ENCODE measurements at places on chromosomes 5 and 9.

GRCh38 chr9:74173284-74173683 lies 323.9 kb upstream of the RORB start:
- no peak for DNase-seq

GRCh38 chr5:107403228-107403953 lies 267.3 kb downstream of the EFNA5 start:
- DNase-seq, result no peak

- DNase-seq, result no peak
Observed at GRCh38 chr5:35741126-35741716, 115.5 kb upstream of the IL7R start.

DNA sequence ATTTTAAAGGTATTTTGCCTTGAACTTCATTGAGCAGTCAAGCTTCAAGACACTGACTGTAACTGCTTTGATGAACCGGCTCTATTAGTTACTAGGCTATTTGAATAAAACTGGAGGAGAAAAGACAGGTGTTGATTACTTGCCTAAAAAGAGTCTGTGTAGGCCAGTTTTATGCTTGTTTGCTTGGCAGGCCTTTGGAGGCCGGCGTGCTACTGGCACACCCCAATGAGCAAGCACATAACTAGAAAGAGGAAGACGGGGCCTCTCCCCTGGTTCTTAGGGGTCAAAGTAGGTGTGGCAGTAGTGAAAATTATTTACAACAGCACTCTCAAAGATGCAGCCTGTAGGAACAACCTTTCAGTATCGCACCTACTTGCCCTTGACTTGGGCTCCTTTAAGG lies 2.1 kb upstream of the ZFR start:
- no peak for DNase-seq

- no peak for DNase-seq
Observed at GRCh38 chr5:173035904-173036707, 20.0 kb upstream of the CREBRF start.

DNA sequence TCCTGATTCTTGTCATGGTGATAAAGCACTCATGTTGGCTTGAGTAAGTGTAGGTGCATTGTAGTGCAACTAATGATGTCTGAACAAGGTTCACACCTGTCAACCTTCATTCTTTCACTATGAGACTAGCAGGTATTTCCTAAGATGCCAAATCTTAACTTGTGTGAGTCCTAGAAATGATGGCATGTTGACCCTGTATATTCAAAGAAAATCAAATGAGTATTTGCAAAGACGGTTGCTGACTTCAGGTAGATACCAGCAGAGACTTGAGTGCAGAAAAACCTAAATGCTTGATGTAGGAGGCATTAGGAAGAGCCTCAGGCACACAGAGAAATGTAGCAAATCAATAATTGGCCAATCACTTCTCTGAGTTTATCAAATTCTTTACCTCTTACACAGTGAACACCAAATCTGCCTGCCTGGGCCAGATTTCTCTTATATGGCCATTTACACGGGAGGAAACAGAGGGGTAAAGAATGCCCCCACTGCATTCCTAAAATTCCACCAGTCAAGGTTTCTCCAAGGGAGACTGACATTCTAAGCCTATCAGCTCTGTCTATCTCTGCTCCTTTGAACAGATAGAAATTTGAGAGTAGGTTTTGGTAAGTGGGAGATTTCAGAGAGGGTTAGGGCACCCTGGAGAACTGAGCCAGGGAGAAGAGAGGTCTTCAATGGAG lies 488.6 kb upstream of the WWC1 start:
- no peak for DNase-seq

DNA sequence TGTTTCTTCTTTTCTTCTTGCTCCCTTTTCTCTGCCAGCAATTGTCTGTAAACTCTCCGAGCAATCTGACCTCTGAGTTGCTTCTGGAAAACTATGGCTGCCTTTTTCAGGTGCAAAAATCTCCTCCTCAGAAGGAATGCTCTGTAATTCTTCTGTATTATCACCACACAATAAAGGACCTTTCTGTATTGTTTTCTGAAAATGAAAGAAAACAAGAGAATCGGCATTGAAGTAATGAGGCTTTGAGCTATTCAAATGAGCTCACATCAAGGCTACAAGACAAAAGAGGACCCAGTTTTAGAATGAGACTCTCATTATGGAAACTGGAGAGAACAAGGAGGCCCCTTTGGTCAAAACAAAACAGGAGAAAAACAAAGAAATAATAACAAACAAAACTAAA lies 86.2 kb upstream of the RETREG1 start:
- DNase-seq, result no peak

DNA sequence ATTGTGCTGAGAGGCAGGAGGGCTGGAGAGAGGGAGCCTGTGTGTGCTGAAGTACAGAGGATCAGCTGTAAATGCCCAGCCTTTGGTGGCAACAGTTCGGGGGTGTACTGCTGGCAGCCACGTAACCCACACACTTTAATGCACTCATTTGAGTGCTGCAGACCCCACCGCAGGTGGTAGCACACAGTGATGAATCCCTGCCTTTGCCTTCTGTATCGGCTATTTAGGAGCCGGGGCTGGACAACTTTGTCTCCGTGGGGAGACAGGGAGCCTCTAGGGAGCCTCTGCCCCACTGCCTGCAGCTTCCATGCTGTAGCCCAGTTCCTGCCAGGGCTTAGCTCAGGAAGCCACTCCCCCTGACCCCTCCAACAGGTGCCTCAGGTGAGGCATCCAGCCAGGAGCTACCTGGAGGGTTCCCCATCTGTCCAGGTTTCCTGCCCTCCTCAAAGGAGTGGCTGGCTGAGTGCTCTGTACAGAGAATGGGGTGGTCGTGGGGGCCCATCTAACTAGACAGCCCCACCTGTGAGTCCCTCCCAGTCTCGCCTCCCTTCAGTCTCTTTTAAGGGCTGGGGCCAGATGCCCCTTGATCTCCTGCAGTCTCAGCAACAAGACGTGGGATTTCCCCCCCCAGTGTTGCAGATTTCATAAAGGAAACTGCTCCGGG lies 44.5 kb downstream of the SECISBP2 start:
- peak; percentile 31 for DNase-seq

DNA sequence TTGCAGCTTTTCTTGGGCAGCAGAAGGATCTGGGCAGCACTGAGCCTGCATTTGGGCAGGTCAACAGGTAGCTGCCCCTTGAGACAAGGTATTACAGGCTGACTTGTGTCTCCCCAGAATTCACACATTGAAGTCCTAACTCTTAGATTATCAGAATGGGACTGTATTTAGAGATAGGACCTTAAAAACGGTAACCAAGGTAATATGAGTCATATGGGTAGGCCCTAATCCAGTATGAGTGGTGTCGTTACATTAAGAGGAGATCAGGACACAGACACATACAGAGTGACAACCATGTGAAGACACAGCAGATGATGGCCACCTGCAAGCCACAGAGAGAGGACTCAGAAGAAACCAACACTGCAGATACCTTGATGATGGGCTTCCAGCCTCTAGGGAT lies 3.2 kb downstream of the C1QTNF2 start:
- DNase-seq, result no peak

GRCh38 chr5:119393746-119394145 lies 37.9 kb downstream of the TNFAIP8 start:
- DNase-seq, result no peak

DNA sequence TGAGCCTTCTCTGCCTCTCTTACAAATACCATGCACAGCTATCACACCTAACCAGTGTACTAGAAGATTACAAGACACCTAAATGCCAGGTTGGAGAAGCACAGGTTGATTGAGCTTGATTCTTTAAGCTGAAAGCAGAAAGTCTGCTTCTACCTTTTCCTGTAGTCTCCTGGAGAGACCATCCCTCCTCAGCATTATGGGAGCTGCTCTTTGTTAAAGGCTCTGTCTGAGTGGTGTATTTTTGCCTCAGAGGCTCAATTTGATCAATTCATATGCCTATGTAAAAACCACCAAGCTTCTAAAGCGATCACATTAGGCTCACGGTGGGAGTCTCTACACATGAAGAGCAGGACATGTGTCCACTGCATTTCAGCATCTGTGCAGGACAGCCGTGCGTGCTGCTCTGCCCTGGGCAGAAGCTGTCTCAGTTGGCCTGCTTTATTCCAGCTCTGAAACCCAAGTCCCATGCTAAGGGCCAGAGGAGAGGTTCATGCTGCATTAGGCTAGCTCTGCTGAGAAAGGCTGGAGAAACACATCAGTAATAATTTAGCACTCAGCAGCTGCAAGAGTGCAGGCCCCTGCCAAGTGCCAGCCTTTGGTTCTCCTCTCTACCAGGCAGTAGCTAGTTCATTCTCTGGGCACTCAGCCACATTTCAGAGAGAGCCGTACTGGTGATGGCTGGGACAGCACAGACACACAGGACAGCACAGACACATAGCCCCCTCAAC lies 41.7 kb downstream of the TMEM167A start:
- DNase-seq, result no peak

GRCh38 chr5:142826741-142827492 lies 56.7 kb downstream of the ARHGAP26 start:
- no peak for DNase-seq

GRCh38 chr5:175378444-175379028 lies 65.4 kb downstream of the DRD1 start:
- no peak for DNase-seq

DNA sequence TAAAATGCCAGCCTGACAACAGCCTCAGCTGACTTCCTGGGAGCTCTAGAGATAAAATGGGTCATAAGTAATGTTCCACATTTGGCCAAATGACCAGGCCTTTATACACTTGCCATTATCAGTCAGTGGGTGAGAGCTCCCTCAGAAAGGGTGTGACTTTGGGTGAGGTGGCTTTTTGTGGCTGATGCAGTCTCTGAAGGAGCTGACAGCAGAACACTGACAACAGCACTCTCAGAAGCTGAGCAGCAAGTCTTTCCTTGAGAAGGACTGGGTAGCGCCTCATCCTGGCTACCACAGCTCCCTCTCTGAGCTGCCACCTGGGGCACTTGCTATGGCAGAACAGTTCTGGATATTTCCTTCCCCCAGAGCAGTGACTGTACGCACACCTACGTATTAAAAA lies 22.0 kb upstream of the GNAQ start:
- DNase-seq, result no peak

GRCh38 chr9:94014066-94014654 lies 59.0 kb upstream of the BARX1 start:
- DNase-seq, result no peak

DNA sequence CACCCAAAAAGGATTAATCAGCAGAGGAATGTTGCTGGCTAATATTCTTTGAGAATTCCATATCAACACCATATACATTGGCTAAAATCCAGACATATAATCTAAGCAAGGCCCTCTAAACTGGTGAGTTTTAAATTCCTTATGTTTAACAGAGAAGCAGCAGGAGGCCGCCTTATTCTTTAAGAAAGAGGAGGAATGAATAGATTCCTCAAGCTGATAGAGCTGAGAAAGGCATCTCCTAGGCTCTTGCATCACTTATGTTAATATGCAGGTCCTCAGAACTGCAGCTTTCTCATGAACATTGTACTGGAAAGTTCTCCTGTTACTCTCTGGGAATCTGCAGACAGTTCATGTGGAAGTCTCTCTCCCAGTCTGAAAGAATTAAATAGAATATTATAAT lies 20.1 kb upstream of the SMARCA2 start:
- DNase-seq, result no peak
